NCI-H526 treated with DMSO at 0.1 percent for 48 hours (cell line): ENCODE measurements at places on chromosomes 7 and 10.

GRCh38 chr10:30931094-30931493 lies 100.6 kb downstream of the ZNF438 start:
- no peak for DNase-seq

GRCh38 chr7:96497567-96497966 lies 175.7 kb upstream of the SLC25A13 start:
- DNase-seq, result no peak

GRCh38 chr7:122768827-122769226 lies 66.1 kb upstream of the RNF148 start:
- no peak for DNase-seq

DNA sequence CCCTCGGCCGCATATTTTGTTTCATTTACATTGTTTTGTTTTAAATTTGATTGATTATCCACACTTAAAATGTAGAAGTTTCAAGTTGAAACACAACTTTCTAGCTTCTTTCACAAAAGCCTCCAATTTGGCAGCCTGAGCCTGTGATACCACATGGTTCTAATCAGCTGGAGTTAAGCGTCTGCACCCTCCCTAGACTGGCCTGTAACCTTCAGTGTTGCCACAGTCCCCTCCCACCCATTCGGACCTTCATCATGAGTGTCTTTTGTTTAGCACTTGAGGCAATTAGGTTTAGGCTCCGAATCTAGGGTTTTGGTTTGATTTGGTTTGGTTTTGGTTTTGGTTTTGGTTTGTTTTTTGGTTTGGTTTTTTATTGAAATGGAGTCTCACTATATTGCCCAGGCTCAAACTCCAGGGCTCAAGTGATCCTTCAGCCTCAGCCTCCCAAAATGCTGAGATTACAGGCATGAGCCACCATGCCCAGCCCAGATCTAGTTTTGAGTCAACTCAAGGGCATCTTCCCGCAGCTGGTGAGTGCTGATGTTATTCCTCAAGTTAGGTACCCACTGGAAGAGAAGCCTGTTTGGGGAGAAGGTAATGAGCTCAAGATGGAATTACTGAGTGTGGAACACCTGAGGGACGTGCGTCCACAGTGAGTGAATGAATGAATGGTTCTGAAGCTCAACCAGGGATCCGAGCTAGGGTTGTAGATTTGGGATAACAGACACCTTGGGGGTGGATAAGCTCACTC lies 201.4 kb downstream of the HECW1 start:
- DNase-seq, result no peak

GRCh38 chr10:19947656-19948055 lies 131.4 kb downstream of the PLXDC2 start:
- no peak for DNase-seq
